ENCODE measurements at places on chromosomes 5 and 9.

DNA sequence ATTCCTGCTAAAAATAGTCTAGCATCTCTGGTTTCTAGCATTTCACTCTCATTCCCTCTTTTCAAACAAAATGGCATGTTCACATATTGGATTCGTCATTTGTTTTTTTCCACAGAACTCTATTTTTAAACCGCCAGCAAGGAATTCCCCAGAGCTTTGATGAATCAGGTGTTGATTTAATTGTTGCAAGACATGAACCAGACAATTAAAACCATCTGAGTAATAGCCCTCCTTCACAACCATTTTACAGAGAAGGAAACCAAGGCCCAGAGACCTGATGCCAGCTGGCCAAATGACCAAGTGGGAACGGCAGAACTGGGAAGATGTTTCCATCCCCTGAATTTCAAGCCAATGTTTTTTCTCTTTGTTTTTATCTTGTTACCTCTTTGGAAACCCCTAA, 167.0 kb downstream of the CAAP1 start:
- DNase-seq: no peak

DNA sequence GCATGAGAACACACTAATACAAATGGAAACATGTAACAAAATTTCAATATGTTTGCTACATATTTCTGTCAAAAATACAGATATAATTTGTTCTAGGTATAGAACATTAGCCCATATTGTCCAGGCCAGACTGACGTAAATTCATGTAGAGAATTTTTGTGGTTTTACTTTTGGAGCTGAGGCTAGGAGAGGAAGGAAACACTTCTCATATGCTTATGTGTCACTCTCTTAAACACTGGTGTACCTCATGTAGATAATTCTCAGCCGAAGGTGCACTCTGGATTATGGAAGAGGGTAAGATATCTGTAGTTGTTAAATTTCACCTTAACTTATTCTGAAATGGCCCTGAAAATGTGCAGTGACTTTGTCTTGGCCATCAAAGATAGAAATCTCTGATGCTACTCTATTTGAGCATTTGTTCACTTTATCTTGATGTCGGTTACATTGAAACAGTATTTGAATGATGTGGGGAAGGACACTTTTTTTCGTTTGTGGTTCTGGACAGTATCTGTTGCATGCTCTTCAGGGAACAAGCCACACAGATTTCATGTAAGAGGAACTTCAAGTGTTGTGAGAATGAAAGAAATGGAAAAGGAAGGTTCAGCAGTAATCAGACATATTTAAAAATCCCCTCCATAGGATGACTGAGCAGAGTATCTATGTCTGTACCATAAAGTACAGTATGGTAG, 202.7 kb downstream of the SPATA31D1 start:
- DNase-seq: no peak

GRCh38 chr5:137733006-137733405, 2.9 kb downstream of the KLHL3 start:
- no peak for DNase-seq

GRCh38 chr5:69404659-69405330, 10.1 kb upstream of the MARVELD2 start:
- no peak for DNase-seq

DNA sequence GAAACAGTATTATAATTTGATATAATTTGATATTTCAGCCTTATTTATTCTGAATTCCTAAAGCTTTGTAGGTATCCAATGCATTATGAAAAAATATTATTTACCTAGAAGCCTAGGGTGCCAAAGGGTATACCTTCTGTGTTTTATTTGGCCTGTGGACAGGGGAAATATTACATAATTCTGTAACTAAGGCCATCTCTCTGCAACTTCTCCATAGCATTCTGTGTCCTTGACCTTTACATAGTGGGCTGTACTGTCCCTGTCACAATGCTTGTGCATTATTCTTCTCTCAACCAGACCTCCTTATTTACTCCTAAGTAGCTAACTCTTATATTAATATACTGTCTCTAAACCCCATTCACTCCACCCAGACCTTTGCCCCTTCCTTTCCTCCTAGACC, 57.0 kb upstream of the RANBP6 start:
- no peak for DNase-seq

DNA sequence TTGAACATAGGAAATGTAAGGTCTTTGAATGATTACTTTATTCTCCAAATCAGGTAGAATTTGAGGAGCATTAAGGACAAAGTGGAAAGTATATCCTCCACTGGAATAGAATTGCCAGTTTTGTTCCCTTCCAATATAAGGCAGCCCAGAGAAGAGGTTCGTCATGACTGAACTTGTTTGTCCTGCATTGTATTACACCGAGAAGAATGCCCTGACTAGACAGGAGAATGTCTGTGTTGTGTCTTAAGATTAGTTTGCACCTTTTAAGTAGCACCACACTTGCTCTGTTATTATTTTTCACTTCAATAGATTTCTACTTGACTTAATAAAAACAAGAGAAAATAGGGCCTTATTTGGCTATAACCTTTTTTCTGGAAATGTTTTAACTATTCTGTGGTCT, 586.2 kb upstream of the PTGER4 start:
- DNase-seq: no peak

DNA sequence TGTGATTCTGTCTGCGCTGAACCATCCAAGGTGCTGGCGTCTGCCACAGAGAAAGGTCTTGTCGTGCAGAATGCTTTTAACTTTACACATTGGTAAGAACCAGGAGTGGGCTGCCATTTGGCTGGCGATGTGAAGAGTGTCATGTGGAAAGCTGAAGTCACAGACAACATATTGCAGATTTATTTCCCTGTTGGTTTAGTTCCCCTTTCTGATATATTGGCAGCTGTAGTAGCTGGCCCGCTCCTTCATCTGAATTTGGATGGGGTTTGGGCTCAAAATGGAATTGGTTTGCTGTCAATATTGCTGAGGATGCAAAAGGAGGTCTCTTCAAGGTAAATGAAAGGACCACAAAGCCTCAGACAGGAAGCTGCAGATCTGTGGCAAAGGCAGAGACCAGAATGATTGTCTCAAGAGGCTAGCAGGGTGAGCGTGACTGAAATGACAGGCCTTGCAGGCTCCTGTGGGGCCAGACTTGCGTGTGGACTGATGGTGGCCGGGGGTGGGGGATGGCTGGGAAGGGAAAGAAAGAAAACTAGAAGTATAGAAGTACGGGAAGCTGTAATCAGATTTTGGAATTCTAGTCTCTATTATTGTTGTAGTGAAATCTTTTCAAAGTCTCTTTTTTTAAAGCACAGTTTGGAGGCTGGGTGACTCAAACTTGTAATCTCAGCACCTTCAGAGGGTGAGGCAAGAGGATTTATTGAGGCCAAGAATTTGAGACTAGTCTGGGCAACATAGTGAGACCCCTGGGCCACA, 25.1 kb upstream of the CD180 start:
- DNase-seq: peak; percentile 83

GRCh38 chr5:154771383-154771901, 16.3 kb downstream of the LARP1 start:
- no peak for DNase-seq

- no peak for DNase-seq
These were observed 106.5 kb upstream of the LARP1 start for GRCh38 chr5:154648706-154649105.

DNA sequence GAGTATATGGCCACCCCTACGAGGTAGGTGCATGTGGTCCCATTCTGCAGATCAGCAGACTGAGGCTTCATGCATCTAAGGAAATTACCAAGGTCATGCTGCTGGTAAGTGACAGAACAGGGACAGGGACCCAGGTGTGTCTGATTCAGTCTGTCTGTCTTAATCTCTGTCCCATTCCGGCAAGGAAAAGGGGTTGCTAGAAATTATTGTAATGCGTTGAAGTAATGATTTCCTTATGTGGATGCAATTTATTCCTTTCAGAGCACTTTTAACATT, 76.8 kb downstream of the AMBP start:
- no peak for DNase-seq

- no peak for DNase-seq
These were observed 244.6 kb downstream of the RAB3C start for GRCh38 chr5:58827463-58827862.

- DNase-seq: peak; percentile 29
These were observed 732 bp downstream of the SNAPC3 start for GRCh38 chr9:15423231-15423985.

GRCh38 chr5:10660135-10660534, 96.3 kb downstream of the ANKRD33B start:
- DNase-seq: no peak

- DNase-seq: no peak
These were observed 17.0 kb downstream of the HSDL2 start for GRCh38 chr9:112396872-112397271.

- DNase-seq: no peak
These were observed 34.9 kb upstream of the ACOT12 start for GRCh38 chr5:81428861-81429260.

- no peak for DNase-seq
These were observed 13.1 kb downstream of the C9orf85 start for GRCh38 chr9:71924576-71924975.

DNA sequence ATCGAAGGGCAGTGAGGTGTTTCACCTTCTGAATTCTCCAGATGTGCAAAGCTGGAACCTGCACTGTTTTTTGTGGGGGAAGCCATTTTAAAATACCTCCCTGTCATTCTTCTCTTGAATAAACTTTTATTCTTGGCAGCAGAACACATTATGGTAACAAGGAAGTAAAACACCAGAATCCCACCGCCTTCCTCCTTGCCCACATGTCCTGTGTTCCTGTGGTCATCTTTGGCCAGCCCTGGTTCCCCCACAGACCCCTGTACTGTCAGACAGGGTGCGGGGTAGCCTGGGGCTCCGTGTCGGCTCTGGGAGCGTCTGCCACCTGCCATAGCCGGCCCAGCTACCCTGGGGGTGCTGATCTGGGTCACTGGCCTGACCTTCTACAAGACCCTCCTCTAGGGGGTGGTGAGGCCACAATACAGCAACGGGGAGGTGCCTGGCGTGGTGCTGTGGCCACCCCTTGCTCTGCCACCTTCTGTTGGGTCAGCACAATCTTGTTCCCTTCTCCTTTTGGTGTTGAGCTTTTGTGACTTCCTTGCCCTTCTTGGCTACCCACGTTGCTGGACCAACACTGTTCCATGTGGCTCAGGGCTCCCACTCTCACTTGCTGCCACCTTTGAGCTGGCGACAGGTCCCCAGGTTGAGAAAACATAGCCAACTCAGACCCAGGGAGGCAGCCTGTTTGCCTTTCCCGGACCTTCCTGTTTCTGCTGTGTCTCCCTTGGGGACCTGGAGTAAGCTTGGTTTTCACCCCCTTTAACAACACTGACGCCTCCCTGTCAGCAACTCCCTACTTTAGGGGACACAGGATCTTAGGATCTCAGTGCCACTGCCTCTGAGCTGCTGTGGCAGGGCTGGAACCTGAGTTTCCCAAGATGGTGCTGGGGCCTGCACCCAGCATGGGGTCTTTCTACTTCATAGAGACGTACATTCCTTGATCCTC, 4.8 kb downstream of the WNK2 start:
- no peak for DNase-seq

DNA sequence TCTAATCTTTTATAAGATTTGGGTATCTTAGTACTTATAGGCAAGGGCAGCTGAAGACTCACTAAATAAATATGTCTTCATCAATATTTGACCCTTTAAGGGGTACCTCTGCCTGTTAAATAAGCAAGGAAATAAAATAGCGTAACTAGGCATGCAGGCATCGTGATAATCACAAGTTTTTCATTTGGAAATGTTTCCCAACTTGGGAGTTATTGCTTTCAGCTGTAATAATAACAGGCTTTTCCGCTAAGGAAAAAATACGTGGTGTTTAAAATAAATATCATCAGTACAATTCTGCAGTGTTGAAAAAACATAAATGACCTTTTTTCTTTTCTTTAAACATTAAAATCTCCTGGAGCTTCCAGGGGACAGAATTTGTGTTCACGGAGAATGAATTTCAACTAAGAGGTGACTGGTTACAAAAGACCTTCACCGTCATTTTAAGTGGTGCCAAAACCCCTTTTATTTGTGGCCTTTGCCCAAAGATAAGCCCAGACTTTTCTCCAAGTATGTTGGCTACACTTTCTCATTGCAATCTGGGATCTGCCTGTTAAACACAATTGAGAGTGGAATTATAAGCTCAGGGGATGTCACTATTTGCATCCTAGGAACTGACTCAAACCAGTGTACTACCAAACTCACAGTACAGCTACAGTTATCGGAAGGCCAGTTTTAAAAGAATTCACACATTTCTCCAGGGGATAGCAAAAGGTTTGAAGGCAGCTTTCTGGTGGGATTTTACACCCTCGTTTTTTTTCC, 218.6 kb downstream of the FBXL7 start:
- no peak for DNase-seq

DNA sequence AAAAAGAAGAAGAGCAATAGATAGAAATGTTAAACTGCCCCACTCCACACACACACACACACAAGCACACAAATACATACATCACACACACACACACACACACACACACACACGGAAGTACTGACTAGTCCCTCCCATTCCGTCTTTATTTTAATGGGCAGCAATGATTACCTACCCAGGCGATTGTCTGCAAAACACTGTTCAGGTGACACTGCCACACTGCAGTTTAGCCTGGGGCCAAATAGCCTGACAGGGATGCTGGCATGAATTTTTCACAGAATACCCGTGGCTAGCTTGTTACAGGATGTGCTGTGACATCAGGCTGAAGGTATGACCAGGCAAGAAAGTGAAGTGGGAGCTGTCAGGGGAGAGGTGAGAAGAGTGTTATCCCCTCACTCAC, 86.9 kb downstream of the FRMD3 start:
- no peak for DNase-seq

DNA sequence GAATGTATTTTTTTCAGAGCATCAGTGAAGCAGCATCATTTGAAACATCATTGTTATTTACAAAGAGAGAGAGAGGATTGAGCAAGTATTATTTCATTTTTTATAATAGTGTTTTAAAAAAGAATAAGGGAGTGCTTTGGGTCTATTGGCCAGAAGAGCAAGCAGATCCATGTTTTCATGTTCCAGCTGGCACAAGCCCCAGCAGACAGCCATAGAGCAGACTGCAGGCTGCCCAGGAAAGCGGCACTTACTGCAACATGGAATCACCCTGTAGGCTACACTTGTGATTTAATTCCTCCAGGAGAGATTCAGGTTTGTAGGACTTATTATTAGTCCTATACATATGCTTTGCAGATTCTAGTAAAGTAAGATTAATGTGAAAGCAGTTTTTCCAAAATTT, 407.0 kb upstream of the GRAMD2B start:
- no peak for DNase-seq

- DNase-seq: no peak
These were observed 28.3 kb upstream of the NDFIP1 start for GRCh38 chr5:142080248-142080647.

DNA sequence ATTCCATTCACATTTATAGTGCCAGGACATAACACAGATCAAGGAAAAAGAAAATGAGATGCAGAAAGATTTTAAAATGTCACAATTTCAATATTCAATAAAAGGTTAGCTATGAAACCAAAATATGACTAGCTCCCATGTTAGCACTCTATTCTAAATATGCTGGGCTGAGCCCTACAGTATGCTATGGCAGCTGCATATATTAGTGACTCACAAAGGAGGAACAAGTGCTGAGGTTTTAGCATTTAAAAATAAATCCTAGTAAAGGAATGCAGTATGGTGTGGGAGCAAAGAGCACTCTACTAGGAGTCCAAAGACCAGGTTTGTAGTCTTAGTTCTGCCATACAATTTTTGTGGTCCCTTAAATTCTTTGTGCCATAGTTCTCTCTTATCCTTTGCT, 118.4 kb downstream of the OXCT1 start:
- DNase-seq: no peak
